ENCODE measurements at places on chromosomes 2 and 18.
A peak's percentile ranks its signal among the peaks of the same experiment; 100 is the strongest.

GRCh38 chr2:140401056-140401455 is 1620.9 kb upstream of the NXPH2 start:
- DNase-seq = no peak

- no peak for DNase-seq
These were observed 183.4 kb upstream of the SRD5A2 start for GRCh38 chr2:31764169-31764568.

GRCh38 chr18:32966141-32966540 is 193.3 kb upstream of the KLHL14 start:
- DNase-seq = no peak

GRCh38 chr2:7427293-7428060 is 510.3 kb downstream of the RNF144A start:
- peak; percentile 18 for DNase-seq

GRCh38 chr2:7356909-7357584 is 439.8 kb downstream of the RNF144A start:
- DNase-seq = no peak

- no peak for DNase-seq
These were observed 84.3 kb upstream of the MAP4K4 start for GRCh38 chr2:101613056-101613704.

- DNase-seq = no peak
These were observed 140.2 kb downstream of the TGIF1 start for GRCh38 chr18:3590096-3590630.

GRCh38 chr2:27170581-27171337 is 22.0 kb downstream of the TCF23 start:
- no peak for DNase-seq

GRCh38 chr2:120540719-120541552 is 194.7 kb upstream of the GLI2 start:
- DNase-seq = no peak

Measured in epithelial cell of proximal tubule (primary cell).